Activated CD4-positive, alpha-beta memory T cell treated with anti-CD3 and anti-CD28 coated beads for 36 hours (primary cell): ENCODE measurements at places on chromosomes 2 and 18. TPM values are rescaled to one million over a fixed set of nuclear protein-coding genes. Genes with fewer than 3 reads are reported as not detected.

GRCh38 chr2:119259296-119259860 lies 35.7 kb downstream of the STEAP3 start:
- H3K4me3 ChIP-seq, result no peak overlapping the region
- no peaks in the 10 kb centered on the region for H3K4me1 ChIP-seq
- DNase-seq, result no peak
- no peaks in the 10 kb centered on the region for H3K36me3 ChIP-seq
- H3K27me3 ChIP-seq, result peaks cover 3% of the 10 kb centered on the region

GRCh38 chr2:12326449-12327190 lies 390.1 kb upstream of the TRIB2 start:
- H3K27ac ChIP-seq, result no peak overlapping the region
- H3K4me3 ChIP-seq, result no peak overlapping the region
- H3K27me3 ChIP-seq, result no peaks in the 10 kb centered on the region

GRCh38 chr2:143584936-143585335 lies 455.7 kb downstream of the ARHGAP15 start:
- peaks cover 36% of the 10 kb centered on the region for H3K36me3 ChIP-seq
- no peak overlapping the region for H3K4me3 ChIP-seq
- no peak for DNase-seq
- peaks cover 41% of the 10 kb centered on the region for H3K4me1 ChIP-seq

Gene SMCHD1
- total RNA-seq, result 86.0 TPM

Gene RNMT
- 43.6 TPM for total RNA-seq
